H9 (cell line): ENCODE measurements at places on chromosomes 2 and 18.
A peak's percentile ranks its signal among the peaks of the same experiment; 100 is the strongest.

DNA sequence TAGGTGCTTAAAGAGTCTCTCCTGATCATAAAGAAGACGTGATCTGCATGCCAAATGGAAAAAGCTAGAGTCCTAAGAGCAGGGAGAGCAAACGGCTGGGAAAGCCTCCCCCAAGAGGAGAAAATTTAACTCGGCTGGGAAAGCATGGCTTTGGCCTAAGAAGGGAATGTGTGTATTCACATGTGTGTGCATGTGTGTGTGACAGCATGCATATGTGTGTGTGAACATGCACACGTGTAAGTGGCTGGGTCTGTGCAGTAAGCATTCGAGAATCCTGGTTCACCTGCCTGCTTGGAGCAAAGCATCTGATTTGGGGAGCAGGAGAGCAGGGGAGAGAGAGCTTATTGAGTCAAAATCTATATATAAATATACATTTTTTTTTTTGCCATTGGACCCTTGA, 30.1 kb upstream of the BCL11A start:
- no peak for DNase-seq

GRCh38 chr18:23618862-23619387, 32.6 kb upstream of the NPC1 start:
- DNase-seq, result peak; percentile 88

DNA sequence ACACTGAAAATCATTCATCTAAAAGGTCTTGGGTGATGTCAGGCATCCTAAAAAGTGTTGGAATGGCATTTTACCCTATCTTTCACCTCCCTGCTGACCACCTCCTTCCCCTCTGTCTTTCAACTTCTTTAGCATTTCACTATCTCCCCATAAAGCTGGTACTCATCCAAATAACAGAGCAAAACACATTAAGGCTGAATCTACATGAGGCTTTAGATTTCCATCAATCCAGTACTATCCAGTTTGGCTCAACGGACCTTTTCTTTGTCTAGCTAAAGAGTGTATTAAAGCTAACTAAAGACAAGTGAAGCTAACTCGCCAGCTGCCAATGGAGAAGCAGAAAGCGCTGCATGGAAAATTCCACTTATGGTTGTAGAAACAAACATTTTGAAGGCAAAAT, 122.5 kb upstream of the NCKAP5 start:
- DNase-seq, result no peak

- no peak for DNase-seq
Measured at GRCh38 chr2:147558620-147559019, 286.2 kb upstream of the ACVR2A start.

DNA sequence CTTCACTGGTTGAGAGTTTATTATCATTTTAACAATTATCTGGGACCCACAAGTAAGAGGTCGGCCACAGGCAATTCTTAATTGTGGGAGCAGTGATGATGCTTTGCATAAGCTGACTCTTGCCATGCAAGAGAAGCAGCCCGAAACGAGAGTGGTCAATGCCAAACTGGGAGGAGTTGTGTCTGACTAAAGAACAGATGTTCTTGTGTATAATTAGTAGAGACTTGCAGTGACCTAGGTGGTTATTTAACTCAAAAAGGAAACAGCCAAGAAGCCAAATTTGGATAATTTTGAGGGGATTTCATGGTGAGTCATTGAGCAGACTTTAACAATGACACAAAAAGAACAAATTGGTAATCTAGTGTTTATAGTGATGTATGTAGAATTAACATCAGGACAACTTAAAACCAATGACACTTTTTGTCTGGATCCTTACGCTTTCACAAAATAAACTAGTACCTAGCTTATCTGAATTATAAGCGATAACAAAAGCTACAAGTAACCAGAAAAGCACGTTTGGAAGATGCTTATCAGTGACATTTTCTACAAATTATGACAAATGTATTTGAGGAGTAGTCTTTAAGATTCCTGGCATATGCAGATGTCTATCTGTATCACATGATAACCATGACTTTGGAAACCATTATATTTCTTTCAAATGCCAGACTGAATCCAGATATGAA, 184.7 kb upstream of the DLGAP1 start:
- DNase-seq, result no peak

DNA sequence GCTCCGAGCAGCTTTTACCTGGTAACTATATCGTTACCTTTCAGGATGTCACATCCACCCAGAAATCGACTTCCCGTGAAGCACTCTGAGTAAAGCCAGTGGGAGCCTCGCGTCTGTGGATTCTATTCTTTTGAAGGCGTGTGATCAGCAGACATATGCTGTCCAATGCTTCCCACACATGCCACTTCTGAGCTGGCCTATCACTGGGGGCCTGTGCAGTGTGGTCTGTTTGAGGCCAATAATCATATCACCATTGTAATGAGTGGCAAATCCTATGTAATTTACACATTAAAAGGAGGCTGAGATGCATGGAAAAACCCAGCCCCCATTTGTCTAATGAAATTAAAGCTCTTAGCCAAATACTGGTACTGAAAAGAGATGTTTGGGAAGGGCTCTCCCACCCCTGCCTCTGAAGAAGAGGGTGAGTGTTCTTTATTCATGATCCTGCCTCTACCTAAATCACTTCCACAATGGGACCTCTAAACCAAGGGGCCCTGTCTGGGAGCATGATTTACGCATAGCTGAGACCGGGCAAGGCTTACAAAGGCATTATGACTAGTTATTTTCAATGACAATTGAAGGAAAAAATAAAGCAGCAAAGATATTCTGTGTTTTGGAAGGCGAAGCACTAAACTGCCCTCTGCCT, 686.8 kb downstream of the ZEB2 start:
- no peak for DNase-seq
